ENCODE measurements at places on chromosomes 1 and 21.

GRCh38 chr1:160907976-160908375 lies 23.0 kb upstream of the ITLN1 start:
- DNase-seq = no peak
- no peaks in the 10 kb centered on the region for H3K4me1 ChIP-seq
- H3K4me3 ChIP-seq = no peak overlapping the region
- H3K27me3 ChIP-seq = no peaks in the 10 kb centered on the region
- H3K27ac ChIP-seq = no peak overlapping the region

DNA sequence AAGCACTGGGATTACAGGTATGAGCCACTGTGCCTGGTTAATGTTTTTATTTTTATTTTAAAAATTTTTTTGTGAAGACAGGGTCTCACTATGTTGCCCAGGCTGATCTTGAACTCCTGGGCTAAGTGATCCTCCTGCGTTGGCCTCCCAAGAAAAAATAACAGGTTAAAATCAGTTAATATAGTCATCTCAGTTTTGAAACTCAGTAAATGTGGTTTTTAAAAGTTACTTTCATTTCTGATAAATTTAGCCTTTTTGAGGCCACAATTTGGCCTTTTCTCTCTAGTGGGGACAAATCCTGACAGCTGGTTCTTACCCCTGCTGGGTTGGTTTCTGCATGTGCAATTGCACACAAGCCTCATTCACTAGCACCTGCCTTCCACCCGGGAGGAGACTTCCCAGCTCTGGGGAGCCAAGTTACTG lies 13.3 kb downstream of the PMF1 start:
- H3K36me3 ChIP-seq = peaks cover 30% of the 10 kb centered on the region
- no peak overlapping the region for H3K27ac ChIP-seq
- no peaks in the 10 kb centered on the region for H3K27me3 ChIP-seq
- no peaks in the 10 kb centered on the region for H3K4me1 ChIP-seq
- DNase-seq = no peak

GRCh38 chr1:41614818-41615217 lies 130.3 kb upstream of the EDN2 start:
- H3K27ac ChIP-seq = no peak overlapping the region
- no peaks in the 10 kb centered on the region for H3K36me3 ChIP-seq
- no peak for DNase-seq
- no peak overlapping the region for H3K4me3 ChIP-seq

- H3K27ac ChIP-seq = peak overlapping the region; percentile 61
- no peaks in the 10 kb centered on the region for H3K36me3 ChIP-seq
- peak; percentile 83 for DNase-seq
- H3K27me3 ChIP-seq = no peaks in the 10 kb centered on the region
- no peak overlapping the region for H3K4me3 ChIP-seq
These were observed 40.0 kb upstream of the CITED4 start for GRCh38 chr1:40901886-40902852.

DNA sequence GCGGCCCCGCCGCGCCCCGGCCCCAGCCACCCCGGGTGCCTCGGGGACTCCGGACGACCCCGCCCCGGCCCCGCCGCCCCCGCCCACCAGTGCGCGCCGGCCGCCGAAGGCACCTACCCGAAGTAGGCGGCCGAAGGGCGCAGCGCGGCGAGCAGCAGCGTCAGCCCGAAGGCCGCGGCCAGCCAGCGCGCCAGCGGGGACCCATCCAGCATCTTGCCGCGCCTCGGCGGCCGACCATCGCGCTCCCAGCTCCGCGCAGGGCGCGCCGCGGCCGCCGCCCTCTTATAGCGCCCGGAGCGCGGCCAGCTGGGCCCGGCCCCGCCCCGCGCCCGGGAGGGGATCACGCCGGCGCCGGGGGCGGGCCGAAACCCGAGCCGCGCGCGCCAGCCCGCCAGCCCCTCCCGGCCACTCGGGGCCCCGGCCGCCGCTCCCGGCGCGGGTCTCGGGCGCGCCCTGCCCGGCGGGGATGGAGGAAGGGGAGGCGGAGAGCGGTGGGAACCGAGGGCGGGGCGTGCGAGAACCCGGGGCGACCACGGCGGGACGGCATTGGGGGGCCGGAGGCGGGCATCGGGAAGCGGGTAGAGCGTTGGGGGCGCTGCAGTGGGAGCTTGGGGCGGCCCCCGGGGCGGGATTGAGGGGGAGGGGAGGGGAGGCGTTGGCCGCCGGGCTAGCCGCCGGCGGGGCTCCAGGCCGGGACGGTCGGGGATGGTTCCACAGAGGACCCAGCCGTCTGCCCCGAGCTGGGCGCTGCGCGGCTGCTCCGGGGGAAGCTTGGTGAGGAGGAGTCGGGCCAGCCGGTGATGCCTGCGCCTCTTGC lies at the start of gene WNT9A:
Gene WNT9A, minus strand, starts transcription at position 257 of the 817 bp plus-strand sequence. Its CDS starts 45 bp downstream, at position 212.
- peaks cover 4% of the 10 kb centered on the region for H3K4me1 ChIP-seq
- H3K27ac ChIP-seq = peak within 1 kb of the TSS; percentile 40
- no peaks in the 10 kb centered on the region for H3K27me3 ChIP-seq

DNA sequence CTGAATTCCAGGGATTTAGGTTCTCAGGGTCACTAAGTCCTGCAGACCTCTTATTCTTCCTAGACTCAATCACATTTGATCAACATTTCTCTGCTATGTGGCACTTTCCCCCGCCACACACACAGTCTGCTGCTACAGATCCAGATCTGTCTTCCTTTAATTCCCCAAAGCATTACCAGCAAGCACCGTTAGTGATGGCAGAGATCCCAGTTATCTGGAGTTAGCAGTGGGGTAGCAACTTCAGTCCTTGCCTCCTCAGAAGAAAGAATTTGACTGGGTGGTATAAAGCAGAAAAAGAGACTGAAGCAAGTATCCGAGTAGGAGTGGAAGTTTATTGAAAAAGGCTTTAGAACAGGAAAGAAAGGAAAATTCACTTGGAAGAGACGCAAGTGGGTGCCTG lies 100.4 kb upstream of the ETV3 start:
- H3K36me3 ChIP-seq = no peaks in the 10 kb centered on the region
- no peak overlapping the region for H3K4me3 ChIP-seq

GRCh38 chr1:75312620-75313019 lies 178.4 kb downstream of the LHX8 start:
- H3K4me3 ChIP-seq = no peak overlapping the region
- no peak for DNase-seq
- no peaks in the 10 kb centered on the region for H3K36me3 ChIP-seq
- H3K27me3 ChIP-seq = no peaks in the 10 kb centered on the region

DNA sequence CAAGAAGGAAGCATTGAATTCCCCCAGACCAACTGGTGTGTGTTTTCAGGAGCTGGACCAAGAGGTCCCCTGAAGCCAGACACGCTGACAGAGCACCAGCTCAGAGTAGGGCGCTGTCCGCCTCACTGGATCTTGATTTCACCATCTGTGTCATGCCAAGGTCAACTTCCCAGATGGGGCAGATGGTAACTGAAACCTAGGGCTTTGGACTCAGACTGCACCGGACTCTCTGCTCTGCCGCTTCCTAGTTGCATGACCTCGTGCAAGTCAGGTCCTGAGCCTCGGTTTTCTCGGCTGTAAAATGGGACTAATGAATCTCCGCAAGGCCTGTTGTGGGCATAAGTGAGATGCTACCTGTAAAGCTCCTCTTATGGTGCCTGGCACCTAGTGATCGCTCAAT lies 17.9 kb upstream of the CASZ1 start:
- H3K4me3 ChIP-seq = no peak overlapping the region
- H3K36me3 ChIP-seq = no peaks in the 10 kb centered on the region
- no peak for DNase-seq
- no peak overlapping the region for H3K27ac ChIP-seq
- H3K4me1 ChIP-seq = no peaks in the 10 kb centered on the region

GRCh38 chr1:219210067-219210466 lies 36.4 kb downstream of the LYPLAL1 start:
- H3K4me1 ChIP-seq = no peaks in the 10 kb centered on the region
- no peaks in the 10 kb centered on the region for H3K27me3 ChIP-seq
- no peaks in the 10 kb centered on the region for H3K36me3 ChIP-seq
- no peak overlapping the region for H3K4me3 ChIP-seq

- H3K36me3 ChIP-seq = no peaks in the 10 kb centered on the region
- H3K27ac ChIP-seq = no peak overlapping the region
- no peaks in the 10 kb centered on the region for H3K4me1 ChIP-seq
- no peak for DNase-seq
- H3K27me3 ChIP-seq = no peaks in the 10 kb centered on the region
These were observed 35.5 kb downstream of the H3-3A start for GRCh38 chr1:226097866-226098625.

- no peaks in the 10 kb centered on the region for H3K36me3 ChIP-seq
- H3K27me3 ChIP-seq = no peaks in the 10 kb centered on the region
- H3K4me1 ChIP-seq = no peaks in the 10 kb centered on the region
- no peak overlapping the region for H3K4me3 ChIP-seq
- no peak overlapping the region for H3K27ac ChIP-seq
These were observed 11.6 kb downstream of the KCNAB2 start for GRCh38 chr1:6057170-6057845.

GRCh38 chr1:12085643-12086260 lies 22.6 kb downstream of the TNFRSF8 start:
- no peaks in the 10 kb centered on the region for H3K27me3 ChIP-seq
- no peaks in the 10 kb centered on the region for H3K4me1 ChIP-seq
- H3K27ac ChIP-seq = no peak overlapping the region
- DNase-seq = no peak
- no peaks in the 10 kb centered on the region for H3K36me3 ChIP-seq
- no peak overlapping the region for H3K4me3 ChIP-seq

- no peak for DNase-seq
- peaks cover 4% of the 10 kb centered on the region for H3K4me1 ChIP-seq
- H3K27me3 ChIP-seq = no peaks in the 10 kb centered on the region
- no peak overlapping the region for H3K27ac ChIP-seq
These were observed 287.4 kb upstream of the FMN2 start for GRCh38 chr1:239804266-239804665.

GRCh38 chr1:79792219-79792930 lies 785.8 kb upstream of the ADGRL4 start:
- no peaks in the 10 kb centered on the region for H3K36me3 ChIP-seq
- no peak overlapping the region for H3K4me3 ChIP-seq
- H3K4me1 ChIP-seq = peaks cover 4% of the 10 kb centered on the region
- peak overlapping the region; percentile 25 for H3K27ac ChIP-seq
- H3K27me3 ChIP-seq = no peaks in the 10 kb centered on the region

DNA sequence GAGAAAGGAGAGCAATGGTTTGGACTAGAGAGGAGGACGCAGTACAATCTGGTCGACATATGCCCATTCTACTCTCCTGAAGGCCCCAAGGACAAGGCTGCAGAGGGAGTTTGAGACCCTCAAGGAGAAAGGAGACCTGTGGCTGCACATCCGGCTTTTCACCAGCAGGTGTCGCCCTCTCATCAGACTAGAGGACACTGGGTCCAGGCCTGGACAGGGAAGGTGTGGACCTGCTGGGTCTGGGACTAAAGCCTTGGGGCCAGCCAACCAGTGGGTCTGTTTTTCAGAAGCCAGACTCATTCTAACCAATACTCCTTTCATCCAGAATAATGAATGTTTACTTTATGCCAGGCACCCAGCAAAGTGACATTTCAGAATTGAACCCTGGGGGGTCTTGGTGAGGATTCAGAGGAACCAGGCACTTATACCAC lies 5.0 kb downstream of the SRARP start:
- peaks cover 17% of the 10 kb centered on the region for H3K4me1 ChIP-seq
- no peaks in the 10 kb centered on the region for H3K27me3 ChIP-seq
- no peak overlapping the region for H3K4me3 ChIP-seq
- DNase-seq = peak; percentile 89
- H3K27ac ChIP-seq = no peak overlapping the region
- H3K36me3 ChIP-seq = no peaks in the 10 kb centered on the region

GRCh38 chr1:16122350-16122881 lies 33.5 kb downstream of the EPHA2 start:
- H3K27ac ChIP-seq = no peak overlapping the region
- H3K4me3 ChIP-seq = no peak overlapping the region
- H3K36me3 ChIP-seq = peaks cover 39% of the 10 kb centered on the region
- H3K4me1 ChIP-seq = no peaks in the 10 kb centered on the region

DNA sequence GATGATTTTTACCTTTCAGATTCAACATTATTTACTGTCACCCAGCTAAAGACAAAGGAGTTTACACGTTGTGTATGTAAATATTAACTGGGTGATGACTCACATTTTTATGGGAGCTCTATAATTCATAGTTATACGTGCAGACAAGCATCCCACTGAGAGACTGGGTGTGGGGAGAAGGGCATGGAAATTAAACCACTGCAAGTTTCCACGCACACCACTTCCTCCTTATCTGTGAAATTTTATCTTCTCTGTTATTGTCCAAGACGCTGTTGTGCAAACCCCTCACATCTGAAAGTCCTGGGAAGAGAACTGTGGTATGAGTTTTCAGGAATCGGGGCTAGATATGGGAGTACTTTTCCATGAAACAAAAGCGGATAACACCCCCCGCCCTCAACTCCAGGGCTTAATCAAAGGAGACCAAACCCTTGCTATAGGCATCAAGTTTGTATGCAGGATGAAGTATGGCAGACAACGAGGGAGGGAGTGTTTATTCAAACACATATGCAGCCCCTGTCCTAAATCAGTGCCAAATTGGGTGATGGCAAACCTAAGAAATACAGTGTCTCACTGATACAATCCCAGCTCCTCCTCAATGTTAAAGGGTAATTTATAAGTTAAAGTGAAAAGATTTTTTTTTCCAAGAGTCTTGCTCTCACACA lies 23.3 kb upstream of the DPT start:
- no peaks in the 10 kb centered on the region for H3K4me1 ChIP-seq
- H3K27ac ChIP-seq = no peak overlapping the region
- DNase-seq = no peak
- H3K36me3 ChIP-seq = no peaks in the 10 kb centered on the region
- H3K27me3 ChIP-seq = no peaks in the 10 kb centered on the region

- H3K36me3 ChIP-seq = no peaks in the 10 kb centered on the region
- H3K4me3 ChIP-seq = no peak overlapping the region
- no peaks in the 10 kb centered on the region for H3K4me1 ChIP-seq
- H3K27ac ChIP-seq = no peak overlapping the region
- DNase-seq = no peak
- no peaks in the 10 kb centered on the region for H3K27me3 ChIP-seq
These were observed 266.8 kb downstream of the NPHP4 start for GRCh38 chr1:5725406-5725805.

DNA sequence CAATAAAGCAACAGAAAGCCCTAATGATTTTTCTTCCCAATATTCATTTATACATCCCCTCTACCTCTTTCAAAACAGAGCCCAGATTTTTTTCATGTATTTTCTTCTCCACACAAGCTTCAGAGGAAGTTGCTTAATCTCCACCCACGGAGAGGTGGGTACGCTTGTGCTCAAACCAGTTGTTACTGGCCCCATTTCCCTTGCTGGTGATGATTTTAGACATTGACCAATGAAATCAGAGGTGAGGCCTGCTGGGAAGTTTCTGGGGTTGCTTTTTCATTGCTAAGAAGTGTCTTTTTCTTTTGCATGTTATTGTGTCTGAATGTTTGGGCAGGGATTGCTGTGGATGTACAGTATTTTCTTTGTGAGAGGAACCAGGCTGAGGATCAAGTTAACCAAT lies 448.1 kb upstream of the B3GALT2 start:
- no peak overlapping the region for H3K27ac ChIP-seq
- no peak for DNase-seq
- no peak overlapping the region for H3K4me3 ChIP-seq
- no peaks in the 10 kb centered on the region for H3K27me3 ChIP-seq
- H3K36me3 ChIP-seq = no peaks in the 10 kb centered on the region

DNA sequence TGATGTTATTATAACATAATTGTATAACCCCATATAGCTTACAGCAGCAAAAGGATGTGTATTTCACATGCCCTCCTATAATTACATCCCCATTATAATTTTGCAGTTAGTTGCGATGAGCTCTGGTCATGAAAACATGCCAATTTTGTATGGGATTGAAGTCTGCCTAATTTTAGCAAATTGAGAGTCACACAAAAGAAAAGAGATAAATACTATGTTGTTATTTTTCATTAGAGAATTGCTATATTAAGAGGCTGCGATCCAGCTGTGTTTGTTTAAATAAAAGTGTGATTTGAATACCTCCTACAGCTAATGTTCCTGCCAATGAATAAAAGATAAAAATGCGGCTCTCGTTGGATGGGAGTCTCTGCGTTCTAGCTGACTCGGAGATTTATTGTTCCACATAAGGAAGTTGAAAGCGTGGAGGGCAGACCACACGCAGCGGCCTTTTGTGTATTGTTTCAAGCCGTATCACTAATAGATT lies 461.0 kb upstream of the NFIA start:
- H3K27me3 ChIP-seq = no peaks in the 10 kb centered on the region
- no peaks in the 10 kb centered on the region for H3K36me3 ChIP-seq
- no peaks in the 10 kb centered on the region for H3K4me1 ChIP-seq
- H3K4me3 ChIP-seq = peak overlapping the region; percentile 7
